ENCODE measurements at places on chromosomes 4 and X. TPM values are rescaled to one million over a fixed set of nuclear protein-coding genes. Genes with fewer than 3 reads are reported as not detected.

The PQBP1 gene
- total RNA-seq: 50.4 TPM

The SPANXN4 gene
- total RNA-seq: not detected

The NPNT gene
- 32.8 TPM for total RNA-seq

DNA sequence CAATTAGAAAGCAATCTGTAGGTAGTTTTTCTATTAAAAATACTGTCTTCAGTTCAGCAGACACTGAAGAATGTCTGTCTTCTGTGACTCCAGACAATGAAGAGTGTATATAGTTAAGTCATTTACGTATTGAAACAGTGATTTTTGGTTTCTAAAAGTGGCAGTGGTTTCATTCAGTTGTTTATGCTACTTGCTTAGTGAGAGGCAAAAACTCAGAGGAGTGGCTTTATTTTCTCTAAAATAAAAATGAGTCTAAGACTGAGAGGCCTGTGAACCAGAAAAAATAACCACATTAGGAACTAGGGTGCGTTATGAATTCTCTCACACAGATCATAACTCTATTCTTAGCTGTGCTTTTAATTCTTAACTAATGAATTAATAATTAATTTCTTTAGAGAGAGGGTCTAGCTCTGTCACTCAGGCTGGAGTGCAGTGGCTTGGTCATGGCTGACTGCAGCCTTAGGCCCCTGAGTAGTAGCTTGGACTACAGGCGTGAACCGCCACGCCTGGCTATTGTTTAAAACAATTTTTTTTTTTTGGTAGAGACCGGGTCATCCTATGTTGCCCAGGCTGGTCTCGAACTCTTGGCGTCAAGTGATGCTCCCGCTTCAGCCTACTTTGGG, 31.4 kb downstream of the FREM3 start:
- no peak for DNase-seq
- H3K4me3 ChIP-seq: no peak overlapping the region
- no peaks in the 10 kb centered on the region for H3K27me3 ChIP-seq
- no peak overlapping the region for H3K27ac ChIP-seq
- peaks cover 19% of the 10 kb centered on the region for H3K4me1 ChIP-seq

GRCh38 chr4:76897536-76898384, at the start of gene SOWAHB:
Gene SOWAHB, minus strand, starts transcription at chr4:76898144. Its CDS starts 295 bp downstream, at chr4:76897849.
- no peak for DNase-seq
- peak within 1 kb of the TSS; percentile 52 for H3K4me3 ChIP-seq
- H3K36me3 ChIP-seq: no peaks in the 10 kb centered on the region
- H3K4me1 ChIP-seq: peaks cover 7% of the 10 kb centered on the region
